GM19239 (cell line): ENCODE measurements at places on chromosomes 1 and 21.

- DNase-seq: no peak
Measured at GRCh38 chr1:199687321-199687720, 340.2 kb upstream of the NR5A2 start.

- no peak for DNase-seq
Measured at GRCh38 chr21:36640721-36641244, 58.1 kb upstream of the SIM2 start.

DNA sequence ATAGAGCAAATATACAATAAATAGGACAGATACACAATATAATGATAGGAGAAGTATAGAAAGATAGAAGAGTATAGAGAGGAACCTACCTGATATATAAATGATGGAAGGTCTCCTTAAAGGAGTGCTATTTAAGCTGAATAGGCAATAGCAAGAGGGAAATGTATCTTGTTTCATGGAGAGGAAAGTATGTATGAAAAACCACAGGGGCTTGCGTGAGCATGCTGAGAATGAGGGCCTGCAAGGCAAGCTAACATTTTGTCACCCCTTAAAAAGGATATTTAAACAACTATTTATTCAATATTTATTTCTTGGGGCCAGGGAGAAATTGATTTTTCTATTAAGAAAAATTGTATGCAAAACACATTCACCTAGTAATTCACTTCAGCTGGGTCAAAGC, 150.9 kb upstream of the ZRANB2 start:
- no peak for DNase-seq

- DNase-seq: no peak
Measured at GRCh38 chr1:159955456-159955855, 1.4 kb upstream of the SLAMF9 start.

- DNase-seq: no peak
Measured at GRCh38 chr1:100034470-100034869, 64.7 kb downstream of the SLC35A3 start.

GRCh38 chr21:45488931-45489721, 53.1 kb downstream of the SLC19A1 start:
- no peak for DNase-seq

DNA sequence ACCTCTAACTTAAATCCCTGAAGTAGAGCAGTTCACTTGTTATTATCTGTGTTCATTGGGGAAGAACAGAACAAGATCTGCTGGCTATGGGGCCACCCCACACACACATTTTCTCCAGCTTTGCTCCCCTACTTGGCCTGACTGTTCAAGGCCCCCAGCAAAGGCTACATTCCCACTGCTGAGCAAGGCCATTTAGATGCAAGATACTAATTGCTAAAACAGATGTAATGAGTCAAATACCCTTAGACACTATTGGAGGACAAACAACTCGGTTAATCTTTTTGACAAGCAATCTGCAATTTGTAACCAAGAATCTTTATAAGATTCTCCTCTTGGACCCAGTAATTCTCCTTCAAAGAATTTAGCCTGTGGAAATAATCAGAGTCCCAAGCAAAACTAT, 67.7 kb downstream of the NAV1 start:
- DNase-seq: no peak
